Stromal cell of bone marrow (primary cell): ENCODE measurements at places on chromosomes 1 and 21.

DNA sequence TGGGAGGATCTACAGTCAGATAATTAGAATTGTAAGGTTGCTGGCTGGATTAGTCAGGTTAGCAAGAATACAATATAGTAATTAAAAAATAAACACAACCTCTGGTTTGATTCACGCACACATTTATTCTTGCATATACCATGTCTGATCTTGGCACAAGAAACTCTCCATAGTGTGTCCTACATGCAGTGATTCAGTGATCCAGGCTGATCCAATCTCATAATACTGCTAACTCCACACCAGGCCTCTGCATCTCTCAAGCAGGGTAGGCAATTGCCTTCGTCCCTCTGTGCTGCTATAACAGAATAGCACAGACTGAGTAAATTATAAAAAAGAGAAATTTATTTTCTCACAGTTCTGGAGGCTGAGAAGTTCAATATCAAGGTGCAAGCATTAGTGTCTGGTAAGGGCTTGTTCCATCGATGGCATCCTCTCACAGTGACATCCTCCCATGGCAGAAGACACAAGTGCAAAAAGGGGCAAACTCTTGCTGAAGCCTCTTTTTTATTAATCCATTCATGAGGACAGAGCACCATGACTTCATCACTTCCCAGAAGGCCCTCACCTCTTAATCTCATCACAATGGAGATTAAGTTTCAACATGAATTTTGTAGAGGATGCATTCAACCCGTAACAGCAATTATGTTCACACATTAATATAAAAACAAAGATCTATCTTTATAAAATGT, 741.0 kb upstream of the NCAM2 start:
- no peak for DNase-seq

DNA sequence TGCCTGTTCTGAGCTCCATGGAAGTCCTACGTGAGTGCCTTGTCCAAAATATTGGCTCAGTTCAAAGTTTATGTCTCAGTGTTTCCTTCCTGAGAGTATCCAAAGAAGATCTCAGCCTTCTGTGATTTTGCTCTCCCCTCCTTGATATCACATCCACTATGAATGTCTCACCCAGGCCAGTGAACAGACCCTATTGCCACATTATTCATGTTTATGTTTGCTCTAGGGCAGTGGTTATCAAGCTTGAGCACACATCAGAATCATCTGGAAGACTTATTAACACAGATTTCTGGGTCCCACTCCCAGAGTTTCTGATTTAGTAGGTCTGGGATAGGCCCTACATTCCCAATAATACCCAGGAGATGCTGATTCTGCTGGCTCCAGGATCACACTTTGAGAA, 145.0 kb upstream of the FGGY start:
- DNase-seq = no peak

DNA sequence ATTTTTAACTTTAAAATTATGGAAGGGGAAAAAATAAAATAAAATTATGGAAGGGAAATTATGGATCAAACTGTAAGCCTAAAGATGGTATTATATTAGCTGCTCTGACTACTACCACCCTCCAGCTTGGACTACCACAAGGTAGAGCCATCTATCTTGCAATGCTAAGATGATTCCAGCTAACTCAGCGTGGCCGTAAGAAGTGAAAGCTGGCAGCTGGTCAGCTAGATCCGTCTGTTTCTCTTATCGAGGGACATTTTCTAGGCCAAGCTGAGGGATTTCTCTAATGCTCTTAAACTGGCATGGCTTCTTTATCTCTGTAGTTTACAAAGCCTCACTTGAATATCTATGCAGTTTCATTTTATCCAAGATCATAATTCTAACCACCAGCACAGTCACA, 31.5 kb downstream of the LYST start:
- peak; percentile 41 for DNase-seq

DNA sequence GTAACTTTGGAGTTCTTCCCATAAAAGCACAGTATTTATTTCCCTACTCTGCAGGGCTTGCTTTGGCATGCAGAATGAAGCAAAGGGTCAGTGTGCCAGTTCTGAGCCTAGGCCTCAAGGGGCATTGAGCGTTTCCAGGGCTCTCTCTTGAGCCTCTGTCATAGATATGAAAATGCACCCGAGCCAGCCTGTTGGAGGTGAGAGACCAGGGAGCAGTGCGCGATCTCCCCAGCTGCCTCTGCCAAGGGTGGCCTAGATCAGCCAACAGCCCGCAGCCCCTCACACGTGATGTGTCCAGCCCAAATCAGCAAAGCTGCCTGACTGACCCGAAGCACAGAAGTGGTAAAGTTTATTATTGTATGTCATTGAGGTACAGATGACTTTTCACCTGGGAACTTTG, 63.7 kb downstream of the TENT5C start:
- no peak for DNase-seq

GRCh38 chr21:43983390-43983789, 28.7 kb upstream of the TRAPPC10 start:
- DNase-seq = no peak

- no peak for DNase-seq
Measured at GRCh38 chr1:179781962-179782361, 38.9 kb downstream of the FAM163A start.

DNA sequence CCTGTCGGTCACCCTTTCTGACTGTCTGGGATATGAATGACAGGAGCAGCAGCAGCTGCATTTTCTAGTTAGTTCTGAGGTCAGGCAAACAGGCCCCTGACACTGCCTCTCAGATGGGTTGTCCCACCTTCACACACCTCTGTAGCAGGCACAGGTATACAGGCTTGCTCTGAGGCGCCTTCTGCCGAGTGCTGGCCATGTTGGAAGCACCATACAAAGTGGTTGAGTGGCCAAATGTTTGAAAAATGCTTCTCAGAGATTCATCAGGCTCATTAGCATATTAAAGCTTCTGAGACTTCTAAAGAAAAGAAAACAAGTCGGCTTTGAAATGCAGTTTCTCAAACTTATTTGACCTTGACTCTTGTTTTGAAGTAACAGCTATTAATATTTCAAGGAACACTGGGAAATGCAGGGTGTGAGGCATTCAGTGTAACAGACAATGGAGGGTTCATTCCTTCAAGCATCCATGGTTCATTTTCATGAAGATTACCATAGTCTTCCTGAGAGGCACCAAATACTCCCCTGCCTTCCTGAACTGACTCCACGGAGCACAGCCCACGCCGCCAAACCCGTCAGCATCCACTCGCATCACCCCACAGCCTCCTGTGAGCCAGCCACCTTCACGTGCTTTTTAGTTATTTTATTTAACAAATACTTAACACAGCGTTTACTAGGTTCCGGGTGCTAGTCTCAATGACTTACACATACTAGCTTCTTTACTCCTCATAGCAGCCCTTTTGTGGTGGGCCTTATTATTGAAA, 81.8 kb downstream of the KCNN3 start:
- no peak for DNase-seq

DNA sequence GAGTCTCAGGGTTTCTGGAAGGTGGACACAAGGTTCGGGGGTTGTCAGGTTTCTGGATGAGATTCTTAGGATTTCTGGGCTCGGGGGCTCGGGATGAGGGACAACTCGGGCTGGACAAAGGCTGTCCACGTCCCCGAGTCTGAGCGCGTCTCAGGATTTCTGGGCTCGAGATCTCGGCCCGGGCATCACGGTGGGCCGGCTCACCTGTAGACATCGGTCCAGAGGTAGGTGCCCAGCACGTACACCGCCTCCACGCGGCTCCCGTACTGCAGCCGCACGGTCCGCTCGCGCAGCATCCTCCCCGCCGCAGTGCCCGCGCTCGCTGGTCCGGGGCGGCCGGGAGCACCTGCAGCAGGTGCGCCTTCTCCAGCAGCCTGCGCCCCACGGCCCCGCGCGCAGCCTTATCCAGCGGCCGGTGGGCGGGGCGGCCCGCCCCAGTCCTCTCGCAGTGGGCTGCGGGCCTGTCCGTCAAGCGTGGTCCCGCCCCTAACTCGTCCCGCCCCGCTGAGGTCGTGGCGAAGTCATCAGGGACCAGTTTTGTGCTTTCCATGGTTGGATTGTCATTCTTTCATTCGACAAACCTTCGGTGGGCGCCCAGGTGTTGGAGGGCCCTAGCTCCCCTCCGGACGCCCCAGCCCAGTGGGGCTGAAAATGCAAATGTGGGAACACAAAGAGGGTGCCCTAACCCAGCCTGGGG, at the start of gene PADI2:
TSS of gene PADI2 (minus strand) at position 376 of the 697 bp plus-strand sequence. CDS start at position 296, 80 bp downstream.
- no peak for DNase-seq

GRCh38 chr1:36825226-36825625, 209.1 kb downstream of the GRIK3 start:
- DNase-seq = no peak

- no peak for DNase-seq
Measured at GRCh38 chr1:17567582-17567981, 28.1 kb downstream of the ARHGEF10L start.

DNA sequence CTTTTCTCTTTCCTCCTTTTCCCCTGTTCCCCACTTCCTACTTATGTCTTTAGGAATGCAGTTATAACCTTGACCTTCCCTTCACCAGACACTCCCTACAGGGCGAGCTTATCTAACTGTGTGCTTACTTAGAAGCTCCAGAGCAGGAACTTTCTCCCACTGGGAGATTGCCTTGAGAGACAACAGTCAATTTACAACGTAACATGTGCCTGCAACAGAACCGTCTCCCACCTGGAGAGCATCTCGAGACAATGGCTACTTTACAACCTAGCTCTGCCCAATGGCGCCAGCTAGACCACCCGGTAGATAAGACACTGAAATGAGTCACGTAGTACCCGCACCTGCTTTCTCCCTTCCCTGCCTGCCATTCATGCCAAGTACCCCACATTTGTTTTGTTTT, 16.7 kb downstream of the HMGN1 start:
- no peak for DNase-seq

DNA sequence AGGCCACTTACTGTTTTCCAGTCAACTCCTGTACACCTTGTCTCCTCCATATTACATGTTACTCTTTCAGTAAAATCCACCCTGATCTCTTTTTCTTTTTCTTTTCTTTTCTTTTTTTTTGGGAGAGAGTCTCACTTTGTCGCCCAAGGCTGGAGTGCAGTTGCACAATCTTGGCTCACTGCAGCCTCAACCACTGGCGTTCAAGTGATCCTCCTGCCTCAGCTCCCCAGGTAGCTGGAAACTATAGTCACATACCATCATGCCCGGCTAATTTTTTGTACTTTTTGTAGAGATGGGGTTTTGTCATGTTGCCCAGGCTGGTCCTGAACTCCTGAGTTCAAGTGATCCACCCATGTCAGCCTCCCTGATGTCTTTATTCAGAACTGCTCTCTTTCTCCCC, 57.8 kb downstream of the CYYR1 start:
- no peak for DNase-seq

DNA sequence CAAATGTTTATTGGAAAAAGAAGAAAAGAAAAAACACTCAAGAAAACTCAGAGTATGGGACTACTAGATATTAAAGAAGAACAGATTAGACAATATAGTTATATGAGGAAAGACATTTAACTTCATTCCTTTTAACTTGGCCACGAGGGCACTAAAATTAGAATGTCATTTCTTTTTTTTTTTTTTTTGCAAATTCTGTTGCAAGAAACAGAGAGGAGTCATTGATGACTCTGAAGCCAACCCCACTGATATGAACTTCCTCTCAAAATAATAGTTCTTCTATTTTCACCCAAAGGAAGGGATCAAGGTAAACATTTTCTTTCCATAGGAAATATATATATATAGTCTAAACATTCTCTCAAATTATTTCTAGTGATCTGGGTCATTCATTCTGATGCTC, 24.6 kb upstream of the PEX19 start:
- DNase-seq = no peak

- DNase-seq = no peak
Measured at GRCh38 chr21:38879912-38880576, 74.3 kb downstream of the ETS2 start.

GRCh38 chr1:17636612-17637011, 97.1 kb downstream of the ARHGEF10L start:
- DNase-seq = no peak

- no peak for DNase-seq
Measured at GRCh38 chr1:181484821-181485220, 1.5 kb downstream of the CACNA1E start.

DNA sequence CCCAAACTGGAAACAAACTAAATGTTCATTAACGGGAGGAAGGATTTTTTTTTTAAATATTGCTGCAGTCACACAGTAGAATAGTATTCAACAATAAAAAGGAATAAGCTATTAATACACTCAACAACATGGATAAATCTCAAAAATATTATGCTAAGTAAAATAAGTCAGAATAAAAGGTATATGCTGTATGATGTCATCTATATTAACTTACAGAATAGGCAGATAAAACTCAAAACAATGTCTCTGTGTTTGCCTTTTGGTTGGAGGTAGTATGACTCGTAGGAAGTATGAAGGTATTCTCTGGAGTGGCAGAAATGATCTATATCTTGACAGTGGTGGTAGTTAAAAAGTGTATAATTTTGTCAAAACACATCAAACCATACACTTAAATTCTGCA, 6.1 kb upstream of the ST6GALNAC5 start:
- no peak for DNase-seq

DNA sequence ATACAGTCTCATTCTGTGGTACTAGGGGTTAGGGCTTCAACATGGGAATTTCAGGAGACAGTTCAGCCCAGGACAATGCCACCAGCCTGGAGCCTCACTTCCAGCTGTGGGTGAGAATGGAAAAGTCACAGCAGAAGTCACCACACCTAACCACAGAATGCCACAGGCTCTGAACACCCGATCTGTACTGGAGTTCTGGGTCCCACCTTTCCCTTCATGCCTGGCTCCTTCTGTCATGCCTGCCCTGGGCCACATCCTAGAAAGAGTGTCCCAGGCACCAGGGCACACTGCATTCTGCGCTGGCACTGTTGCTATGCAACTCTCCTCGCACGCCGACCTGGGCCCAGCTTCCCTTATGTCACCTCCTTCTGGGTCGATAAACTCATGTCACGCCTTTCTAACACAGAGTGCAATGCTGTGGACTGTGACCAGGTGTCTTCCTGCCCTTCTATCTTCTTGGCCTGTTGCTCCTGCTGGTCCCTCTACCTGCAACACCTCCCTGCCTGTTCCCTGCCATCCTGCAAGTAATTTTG, 21.2 kb downstream of the RCSD1 start:
- DNase-seq = no peak

DNA sequence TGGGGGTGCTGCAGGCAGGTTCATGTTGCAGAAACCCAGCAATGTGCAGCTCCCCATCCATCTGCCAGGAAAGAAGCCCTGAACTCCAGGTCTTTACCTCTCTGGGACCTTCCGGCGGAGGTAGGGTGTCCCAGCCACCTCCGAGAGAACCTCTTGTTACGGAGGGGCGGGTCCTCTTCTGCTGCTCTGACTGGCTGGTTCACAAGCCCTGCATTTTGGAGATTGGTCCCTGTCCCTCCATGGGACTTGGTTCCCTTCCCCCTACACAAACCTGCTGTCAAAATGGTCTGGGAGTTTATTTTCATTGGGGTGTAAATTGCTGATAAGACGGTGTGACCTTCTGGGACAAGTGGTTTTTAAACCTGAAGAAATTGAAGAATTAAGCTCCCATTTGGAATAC, 8.0 kb upstream of the CELSR2 start:
- DNase-seq = no peak

GRCh38 chr1:153773096-153773921, 1.9 kb upstream of the SLC27A3 start:
- no peak for DNase-seq

DNA sequence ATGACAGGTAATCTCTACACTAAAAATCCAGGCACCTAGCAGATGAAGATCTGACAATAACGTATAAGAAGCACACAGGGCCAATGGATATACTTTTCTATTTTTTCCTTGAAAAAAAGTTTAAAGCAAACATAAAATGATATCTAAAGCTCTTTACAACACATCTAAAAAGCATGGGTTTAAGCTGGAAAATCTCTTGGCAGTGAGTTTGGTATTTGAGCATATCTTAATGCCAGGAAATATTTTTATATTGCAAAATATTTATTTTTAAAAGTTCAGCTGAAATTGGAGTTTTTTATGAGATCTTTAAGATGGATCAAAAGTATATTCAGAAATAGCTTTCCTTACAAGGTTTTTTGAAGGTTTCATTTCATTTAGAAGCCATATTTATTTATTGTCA, 40.5 kb downstream of the SLC5A9 start:
- DNase-seq = peak; percentile 4
